ENCODE measurements at places on chromosomes 3 and 15.

- H3K27ac ChIP-seq = no peak overlapping the region
- H3K4me3 ChIP-seq = no peak overlapping the region
- no peaks in the 10 kb centered on the region for H3K4me1 ChIP-seq
- H3K27me3 ChIP-seq = no peaks in the 10 kb centered on the region
- no peaks in the 10 kb centered on the region for H3K36me3 ChIP-seq
Observed at GRCh38 chr3:25171118-25171807, 256.8 kb upstream of the RARB start.

GRCh38 chr3:20186600-20187004, 596 bp upstream of the SGO1 start:
- no peaks in the 10 kb centered on the region for H3K4me1 ChIP-seq
- no peaks in the 10 kb centered on the region for H3K36me3 ChIP-seq
- H3K27me3 ChIP-seq = no peaks in the 10 kb centered on the region
- no peak for DNase-seq
- no peak overlapping the region for H3K4me3 ChIP-seq

DNA sequence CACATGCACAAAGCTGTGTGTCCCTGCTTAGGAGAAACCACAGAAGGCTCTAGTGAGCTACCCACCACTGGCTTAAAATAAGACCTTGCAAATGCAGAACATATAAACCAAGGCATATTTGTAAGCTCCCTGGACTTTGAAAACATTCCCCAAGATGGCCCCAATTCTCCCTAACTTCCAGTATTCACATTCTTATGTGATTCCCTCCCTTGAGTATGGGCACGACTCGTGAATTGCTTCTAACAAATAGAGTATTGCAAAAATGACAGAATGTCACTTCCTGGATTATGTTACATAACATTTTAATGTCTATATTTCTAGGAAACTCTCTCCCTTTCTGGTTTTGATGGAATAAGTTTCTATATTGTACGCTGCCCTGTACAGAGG, 131.8 kb upstream of the MCTP2 start:
- H3K27ac ChIP-seq = no peak overlapping the region
- DNase-seq = no peak
- no peaks in the 10 kb centered on the region for H3K36me3 ChIP-seq
- H3K4me1 ChIP-seq = no peaks in the 10 kb centered on the region

- DNase-seq = no peak
- H3K27me3 ChIP-seq = no peaks in the 10 kb centered on the region
- H3K4me3 ChIP-seq = no peak overlapping the region
- H3K4me1 ChIP-seq = peaks cover 14% of the 10 kb centered on the region
- H3K36me3 ChIP-seq = peaks cover 6% of the 10 kb centered on the region
Observed at GRCh38 chr3:128320551-128321340, 145.9 kb downstream of the DNAJB8 start.

GRCh38 chr3:14460342-14461005, 58.1 kb downstream of the SLC6A6 start:
- H3K27ac ChIP-seq = peak overlapping the region; percentile 17
- peaks cover 22% of the 10 kb centered on the region for H3K36me3 ChIP-seq
- no peaks in the 10 kb centered on the region for H3K27me3 ChIP-seq
- DNase-seq = no peak
- no peak overlapping the region for H3K4me3 ChIP-seq
- peaks cover 13% of the 10 kb centered on the region for H3K4me1 ChIP-seq

Measured in central memory CD8-positive, alpha-beta T cell (primary cell).